ENCODE measurements at places on chromosomes 1 and 21. TPM values are rescaled to one million over a fixed set of nuclear protein-coding genes. Genes with fewer than 3 reads are reported as not detected.

GRCh38 chr1:119885903-119886783 is 10.2 kb downstream of the ADAM30 start:
- peak; percentile 54 for DNase-seq

DNA sequence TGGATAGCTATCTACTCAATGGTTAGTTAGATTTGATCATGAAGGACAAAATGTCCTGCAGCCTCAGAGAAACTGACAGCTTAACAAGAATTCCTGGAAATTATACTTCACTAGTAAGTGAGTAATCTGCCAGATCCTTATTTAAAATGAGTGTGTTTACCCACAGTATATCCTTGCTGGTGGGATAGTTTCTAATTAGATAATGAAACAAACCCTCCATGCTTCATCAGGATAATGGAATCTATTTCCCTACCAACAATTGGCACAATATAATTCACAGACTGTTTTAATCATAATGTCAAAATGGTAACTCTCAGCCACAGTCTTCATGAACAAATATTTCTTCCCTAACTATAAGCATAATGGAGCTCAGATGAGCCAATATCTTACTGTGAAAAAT is 239.4 kb upstream of the ST6GALNAC5 start:
- peak; percentile 24 for DNase-seq

DNA sequence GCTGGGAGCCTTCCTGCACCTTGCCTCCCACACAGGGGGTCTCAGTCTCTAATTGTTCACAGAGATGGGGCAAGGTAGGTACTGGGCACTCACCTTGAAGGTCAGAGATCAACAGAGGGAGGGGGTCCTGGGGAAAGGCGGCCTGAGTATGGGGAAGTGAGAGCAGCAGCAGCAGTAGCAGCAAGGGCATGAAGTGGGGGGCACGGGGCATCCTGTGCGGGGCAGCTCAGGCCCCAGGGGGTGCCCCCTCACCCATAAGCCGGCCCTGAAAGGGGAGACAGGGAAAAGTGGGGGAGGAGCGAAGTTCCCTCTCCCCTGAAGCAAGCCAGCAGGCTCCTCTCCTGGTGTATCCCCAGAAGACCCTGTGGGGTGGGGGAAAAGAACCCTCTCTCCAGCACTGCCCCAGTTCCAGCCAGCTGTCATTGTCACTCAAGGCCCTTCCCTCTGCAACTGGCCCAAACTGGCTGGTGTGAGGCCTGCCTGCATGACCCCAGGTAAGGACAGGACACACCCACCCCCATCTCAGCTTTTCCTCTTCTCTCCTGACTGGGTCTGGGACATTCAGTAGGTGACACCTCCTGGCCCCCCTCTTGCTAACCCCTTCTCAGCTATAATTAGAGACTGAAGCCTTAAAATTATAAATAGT is 3.9 kb downstream of the SEMA6C start:
- no peak for DNase-seq

DNA sequence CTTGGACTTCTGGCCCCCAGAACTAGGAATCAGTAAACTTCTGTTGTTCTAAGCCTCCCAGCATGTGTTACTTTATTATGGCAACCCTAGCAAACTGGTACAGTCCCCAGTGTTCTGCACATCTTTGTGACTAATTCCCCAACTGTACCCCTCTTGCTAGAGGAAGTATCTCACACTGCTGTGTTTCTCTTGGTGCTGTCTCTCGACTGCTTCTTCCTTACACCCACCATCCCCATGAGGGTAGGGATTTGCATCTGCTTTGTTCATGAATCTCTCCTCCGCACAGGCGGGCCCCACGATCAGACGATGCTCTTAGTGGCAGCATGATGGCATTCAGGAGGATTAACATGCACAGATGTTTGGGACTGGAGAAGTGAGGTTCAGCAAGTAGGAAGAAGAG is 46.7 kb downstream of the CLIC6 start:
- DNase-seq: no peak

The CFHR1 gene
- total RNA-seq: not detected

The TRAF5 gene
- 9.9 TPM for total RNA-seq

GRCh38 chr1:246078888-246079252 is 428.2 kb downstream of the SMYD3 start:
- no peak for DNase-seq

DNA sequence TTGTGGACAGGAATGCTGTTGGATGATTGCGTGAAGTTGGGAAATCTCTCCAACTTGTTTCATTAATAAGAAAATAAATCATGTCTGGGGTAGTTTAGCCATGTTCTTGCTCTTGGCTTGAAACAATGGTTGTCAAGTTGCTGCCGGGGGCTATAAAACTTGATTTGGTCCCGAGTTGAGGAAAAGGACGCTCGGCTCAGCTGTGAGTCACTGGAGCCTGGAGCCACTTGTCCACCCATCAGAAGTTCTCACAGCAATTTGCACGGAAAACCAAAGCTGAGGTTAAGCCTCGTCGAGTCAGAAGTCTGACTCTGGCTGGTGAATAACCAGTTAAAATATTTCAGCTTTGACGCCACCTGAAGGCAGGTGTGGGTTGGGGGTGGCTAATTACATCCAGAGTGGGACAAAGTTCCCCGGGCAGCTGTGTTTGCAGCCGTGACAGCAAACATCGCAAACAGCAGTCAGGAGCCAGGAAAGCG is 19.7 kb upstream of the RIPK4 start:
- DNase-seq: peak; percentile 93
